GM04503 (cell line): ENCODE measurements at places on chromosomes 7 and 10.
A peak's percentile ranks its signal among the peaks of the same experiment; 100 is the strongest.

DNA sequence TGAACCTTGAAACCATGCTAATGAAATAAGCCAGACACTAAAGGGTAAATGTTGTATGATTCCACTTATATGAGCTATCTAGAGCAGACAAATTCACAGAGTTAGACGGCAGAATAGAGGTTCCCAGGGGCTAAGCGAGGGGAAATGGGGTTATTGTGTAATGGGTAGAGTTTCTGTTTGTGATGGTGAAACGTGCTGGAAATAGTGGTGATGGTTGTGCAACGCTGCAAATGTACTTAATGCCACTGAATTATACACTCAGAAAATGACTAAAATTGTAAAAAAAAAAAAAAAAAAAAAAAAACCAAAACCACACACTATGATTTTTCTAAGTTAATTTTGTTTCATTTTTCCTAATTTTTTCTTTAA is 30.0 kb downstream of the SFXN4 start:
- DNase-seq, result no peak

- peak; percentile 54 for DNase-seq
Measured at GRCh38 chr10:70722820-70723424, 50.6 kb downstream of the ADAMTS14 start.

DNA sequence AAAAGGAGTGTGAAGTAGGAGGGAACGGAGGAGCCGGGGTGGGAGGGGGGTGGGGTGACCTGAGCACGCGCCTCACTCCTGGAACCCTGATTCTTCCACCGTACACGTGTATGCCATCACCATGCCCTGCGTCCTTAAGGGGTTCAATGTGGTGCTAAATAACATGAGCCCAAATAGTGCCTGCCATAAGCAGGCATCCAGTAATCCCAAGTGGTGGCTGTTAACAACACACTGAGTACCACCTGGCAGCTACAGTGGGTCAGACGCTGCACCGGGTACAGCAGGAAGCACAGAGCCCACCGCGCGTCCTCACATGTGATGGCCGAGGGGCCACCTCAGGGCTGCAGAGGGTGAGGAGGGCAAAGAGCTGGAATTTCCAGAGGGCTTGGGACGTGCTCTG is 81.9 kb downstream of the PTPRN2 start:
- no peak for DNase-seq

DNA sequence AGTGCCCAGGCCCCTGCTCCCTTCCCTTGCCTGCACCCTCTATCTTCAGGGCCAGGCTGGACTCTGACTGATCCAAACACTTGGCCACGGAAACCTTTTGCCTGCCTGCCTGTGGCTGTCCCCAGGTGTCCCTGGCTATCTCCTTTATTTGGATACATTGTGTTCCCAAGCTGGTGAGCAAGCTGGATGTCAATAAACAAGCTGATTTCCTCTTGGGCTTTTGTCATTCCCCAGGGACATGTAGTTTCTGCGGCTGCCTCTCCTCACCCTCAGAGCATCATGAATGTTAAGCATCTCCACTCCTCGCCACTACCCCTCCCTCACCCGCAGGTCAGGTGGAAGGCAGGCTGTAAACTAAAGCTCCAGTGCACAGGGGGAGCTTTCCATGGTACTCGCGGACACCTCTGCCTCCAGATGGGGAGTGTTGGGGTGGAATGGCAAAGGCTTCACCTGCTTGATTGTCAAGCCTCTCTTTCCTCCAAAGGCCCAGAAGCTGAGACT is 6.9 kb downstream of the GHRHR start:
- DNase-seq, result no peak

DNA sequence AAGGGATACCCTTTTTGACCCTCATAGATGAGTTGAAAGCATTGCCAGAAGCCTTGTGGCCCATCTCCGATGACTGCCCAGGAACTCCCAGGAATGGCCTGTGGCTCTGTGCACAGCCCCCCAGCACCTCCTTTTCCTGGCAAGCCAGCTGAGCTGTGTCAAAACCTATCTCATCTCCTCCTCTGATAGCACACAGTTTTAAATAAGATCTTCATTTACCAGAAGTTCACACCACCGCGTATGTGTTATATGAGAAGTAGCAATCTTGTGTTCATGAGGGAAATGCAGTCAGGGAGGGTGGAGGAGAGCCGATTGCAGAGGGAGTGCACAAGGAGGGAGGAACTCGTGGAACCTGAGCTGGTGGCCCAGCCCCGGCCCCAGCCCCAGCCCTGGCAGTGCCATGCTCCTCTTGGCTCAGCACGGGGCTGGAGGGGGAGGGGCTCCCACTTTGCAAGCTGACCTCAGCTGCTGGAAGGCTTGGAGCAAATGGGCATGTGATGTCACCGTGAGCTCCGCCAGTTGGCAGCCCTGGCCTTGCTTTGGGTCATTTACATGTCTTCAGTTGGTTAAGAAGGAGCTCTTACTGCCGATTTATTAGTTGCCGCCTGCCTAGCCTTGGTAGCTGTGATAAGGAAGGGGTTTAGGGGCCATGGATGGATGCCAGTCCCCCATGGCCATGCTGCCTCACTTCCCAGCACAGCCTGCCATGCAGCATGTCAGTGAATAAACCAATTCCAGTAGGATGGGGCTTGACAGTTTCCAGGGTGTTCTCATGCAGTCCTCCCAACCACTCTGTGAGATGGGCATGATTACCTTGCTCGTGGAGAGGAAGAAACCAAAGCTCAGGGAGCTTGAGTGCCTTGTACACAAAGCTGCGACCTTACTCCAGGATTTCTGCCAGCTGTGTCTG is 20.0 kb downstream of the UNC5B start:
- DNase-seq, result no peak

- no peak for DNase-seq
Measured at GRCh38 chr10:125720002-125720382, 483 bp downstream of the EDRF1 start.

DNA sequence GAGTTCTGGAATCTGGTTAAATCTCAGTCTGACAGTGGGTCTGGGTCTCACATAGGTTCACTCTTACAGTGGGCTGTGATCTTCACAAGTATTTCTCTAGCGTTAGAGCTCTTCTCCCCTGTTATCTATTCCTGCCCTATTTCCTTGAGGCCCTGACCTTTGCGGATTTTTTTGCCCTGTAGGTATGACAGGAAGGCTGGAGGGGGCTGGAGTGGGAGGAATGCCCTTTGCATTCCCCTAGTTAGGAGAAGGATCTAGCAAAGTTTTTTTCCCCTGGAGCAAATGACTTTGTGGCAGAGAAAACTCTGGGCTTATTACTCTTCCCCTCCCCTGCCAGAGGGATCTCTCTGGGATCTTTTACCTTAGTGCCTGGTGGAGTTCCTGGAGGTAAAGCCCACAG is 49.2 kb downstream of the GALNT11 start:
- DNase-seq, result no peak

- DNase-seq, result no peak
Measured at GRCh38 chr7:85274454-85274853, 87.6 kb upstream of the SEMA3D start.

GRCh38 chr10:27745732-27746396 is at the start of gene MKX:
Gene MKX (minus strand): TSS chr10:27745819. CDS start chr10:27743415, 2,404 bp downstream.
- DNase-seq, result no peak

- DNase-seq, result no peak
Measured at GRCh38 chr10:114486938-114487814, 82.9 kb upstream of the AFAP1L2 start.

- no peak for DNase-seq
Measured at GRCh38 chr10:113347508-113347907, 205.3 kb upstream of the HABP2 start.

DNA sequence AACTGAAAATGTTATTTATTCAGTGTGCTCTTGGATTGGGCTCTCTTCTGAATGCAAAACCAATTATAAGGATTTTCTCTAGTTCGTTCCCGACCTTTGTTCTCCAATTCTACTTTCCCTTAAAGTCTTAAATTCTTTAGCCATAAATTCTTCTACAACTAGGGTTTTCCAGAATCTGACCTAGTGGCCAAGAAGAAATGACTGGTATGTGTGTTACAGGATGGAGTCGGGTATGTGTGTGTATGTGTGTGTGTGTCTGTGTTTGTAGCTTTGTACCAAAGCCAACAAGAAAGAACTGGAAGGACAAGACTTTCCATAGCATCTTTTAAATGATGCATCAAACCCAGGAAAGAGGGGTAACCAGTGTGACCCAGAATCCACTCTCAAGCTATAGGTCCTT is 25.8 kb upstream of the LEP start:
- peak; percentile 83 for DNase-seq

GRCh38 chr10:20768843-20769242 is 128.3 kb downstream of the NEBL start:
- DNase-seq, result no peak

DNA sequence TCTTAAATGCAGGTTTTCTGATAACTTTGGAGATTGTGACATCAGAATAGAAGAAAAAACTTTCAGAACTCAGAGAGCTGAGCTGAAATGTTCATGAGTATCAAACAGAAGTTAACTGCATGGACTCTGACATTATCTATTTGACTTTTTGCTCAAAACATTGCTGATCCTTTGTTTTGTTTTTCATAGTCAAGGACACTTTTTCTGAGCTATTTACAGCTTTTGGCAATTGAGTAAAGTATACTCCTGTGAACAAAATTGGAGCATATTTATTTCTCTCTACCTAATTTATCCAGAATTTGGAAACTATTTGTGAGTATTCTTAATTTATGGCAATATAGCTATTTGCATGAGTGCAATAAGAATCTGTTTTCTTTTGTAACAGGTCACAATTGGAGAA is 11.1 kb downstream of the KCP start:
- no peak for DNase-seq

- no peak for DNase-seq
Measured at GRCh38 chr10:119028900-119029612, 458 bp upstream of the NANOS1 start.

- DNase-seq, result no peak
Measured at GRCh38 chr10:73855413-73855812, 18.9 kb downstream of the CAMK2G start.

GRCh38 chr10:43077421-43078171 is 727 bp downstream of the RET start:
- DNase-seq, result no peak

GRCh38 chr10:15624401-15625196 is 95.1 kb downstream of the ITGA8 start:
- DNase-seq, result peak; percentile 49

- DNase-seq, result no peak
Measured at GRCh38 chr7:75916259-75916658, 1.3 kb downstream of the POR start.

DNA sequence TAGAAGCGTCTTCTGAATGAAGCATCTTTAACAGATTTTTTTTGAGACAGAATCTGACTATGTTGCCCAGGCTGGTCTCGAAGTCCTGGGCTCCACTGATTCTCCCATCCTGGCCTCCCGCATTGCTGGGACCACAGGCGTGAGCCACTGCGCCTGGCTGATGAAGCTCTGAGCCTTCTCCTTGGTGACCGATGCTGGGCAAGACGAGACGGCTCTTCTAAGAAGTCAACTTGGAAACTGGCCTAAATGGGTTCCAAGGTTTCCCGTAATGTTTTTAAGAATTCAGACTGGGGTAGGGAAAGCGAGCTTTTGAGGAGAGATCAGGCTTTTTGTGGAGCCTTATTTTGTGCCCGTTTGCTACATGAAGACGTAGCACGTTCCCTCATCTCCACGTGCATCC is 224.5 kb downstream of the ZMYND11 start:
- no peak for DNase-seq

DNA sequence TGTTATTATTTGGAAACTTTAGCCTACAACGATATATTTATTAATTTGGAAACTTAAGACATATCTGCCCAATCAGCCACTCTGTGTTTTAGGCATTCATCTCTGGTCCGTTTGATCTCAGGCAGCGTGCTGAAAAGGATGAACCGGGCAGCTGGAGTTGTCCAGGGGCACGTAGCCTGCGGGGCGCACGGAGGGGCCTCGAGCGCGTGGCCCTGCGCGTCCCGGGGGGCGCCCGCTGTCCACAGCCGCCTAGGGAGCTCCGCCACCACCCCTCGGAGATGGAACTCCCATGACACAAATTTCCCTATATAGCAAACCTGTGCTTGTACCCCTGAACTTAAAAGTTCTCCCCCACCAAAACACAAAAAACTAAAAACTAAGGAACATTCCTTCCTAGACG is 24.3 kb upstream of the MKI67 start:
- no peak for DNase-seq

GRCh38 chr10:107611115-107611514 is 446.6 kb upstream of the SORCS1 start:
- DNase-seq, result no peak

GRCh38 chr10:87895430-87895829 is 32.0 kb downstream of the PTEN start:
- no peak for DNase-seq

DNA sequence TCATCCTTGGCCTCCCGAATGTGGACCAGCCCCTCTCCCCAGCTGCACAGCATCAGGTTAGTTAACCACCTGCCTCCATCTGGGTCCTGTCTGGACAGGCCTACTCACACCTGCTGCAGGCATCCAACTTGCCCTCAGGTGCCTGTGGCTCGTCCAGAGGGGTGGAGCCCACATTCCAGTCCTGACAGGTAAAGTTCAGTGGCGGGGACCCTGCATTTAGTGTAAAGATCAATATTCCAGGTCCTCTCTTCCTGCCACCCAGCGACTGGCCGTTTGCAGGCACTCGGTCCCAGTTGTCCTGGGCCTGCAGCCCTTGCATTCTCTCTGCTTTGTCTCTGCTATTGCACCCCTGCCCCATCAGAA is 15.0 kb downstream of the HTRA1 start:
- no peak for DNase-seq

- no peak for DNase-seq
Measured at GRCh38 chr10:125113691-125114371, 46.5 kb downstream of the CTBP2 start.

DNA sequence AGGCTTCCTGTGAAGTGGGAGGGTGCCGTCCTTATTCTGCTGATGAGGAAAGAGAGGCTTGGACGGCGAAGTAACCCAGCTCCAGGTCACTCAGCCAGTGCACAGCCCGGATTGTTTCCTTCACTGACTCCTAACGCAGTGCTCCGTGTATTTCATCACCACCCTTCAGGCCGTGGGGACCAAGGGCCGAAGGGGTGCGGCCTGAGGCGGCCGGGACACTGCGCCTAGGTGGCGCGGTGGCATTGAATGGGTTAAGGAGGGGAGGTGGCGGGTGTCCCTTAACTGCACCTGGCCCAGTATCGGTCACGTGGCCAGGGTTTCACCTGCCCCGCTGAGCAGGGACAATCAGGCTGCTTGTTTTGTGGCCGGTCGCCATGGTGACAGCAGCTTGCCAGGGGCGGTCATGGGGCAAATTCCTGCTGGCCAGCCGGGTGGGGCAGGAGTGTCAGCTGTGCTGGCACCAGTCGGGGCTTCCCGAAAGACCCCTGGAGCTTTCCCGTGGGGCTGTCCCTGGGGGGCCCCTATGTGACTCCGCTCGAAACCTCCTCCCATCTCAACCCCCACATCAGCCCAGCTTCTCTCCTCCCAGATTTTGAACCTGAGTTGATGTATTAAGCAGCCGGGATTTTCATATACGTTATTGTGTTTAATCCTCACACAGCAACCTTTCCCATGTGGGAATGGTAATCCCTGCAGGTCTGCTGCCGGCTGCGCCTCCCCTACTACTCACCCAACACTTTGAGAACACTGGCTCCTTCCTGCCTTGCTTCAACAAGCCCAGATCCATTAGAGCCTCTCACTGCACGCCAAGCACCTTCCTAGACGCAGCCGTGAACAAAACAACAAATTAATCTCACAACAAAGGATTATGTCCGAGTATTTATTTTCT is 4.4 kb upstream of the ABHD11 start:
- DNase-seq, result no peak

GRCh38 chr7:102897211-102897631 is 15.6 kb upstream of the LRRC17 start:
- no peak for DNase-seq
